ENCODE measurements at places on chromosomes 6 and 20. TPM values are rescaled to one million over a fixed set of nuclear protein-coding genes. Genes with fewer than 3 reads are reported as not detected.

The PRKN gene
- 9.7 TPM for total RNA-seq

The SIRPB1 gene
- total RNA-seq, result 4.4 TPM

The OR12D3 gene
- total RNA-seq, result not detected

The ULBP3 gene
- total RNA-seq, result not detected

DNA sequence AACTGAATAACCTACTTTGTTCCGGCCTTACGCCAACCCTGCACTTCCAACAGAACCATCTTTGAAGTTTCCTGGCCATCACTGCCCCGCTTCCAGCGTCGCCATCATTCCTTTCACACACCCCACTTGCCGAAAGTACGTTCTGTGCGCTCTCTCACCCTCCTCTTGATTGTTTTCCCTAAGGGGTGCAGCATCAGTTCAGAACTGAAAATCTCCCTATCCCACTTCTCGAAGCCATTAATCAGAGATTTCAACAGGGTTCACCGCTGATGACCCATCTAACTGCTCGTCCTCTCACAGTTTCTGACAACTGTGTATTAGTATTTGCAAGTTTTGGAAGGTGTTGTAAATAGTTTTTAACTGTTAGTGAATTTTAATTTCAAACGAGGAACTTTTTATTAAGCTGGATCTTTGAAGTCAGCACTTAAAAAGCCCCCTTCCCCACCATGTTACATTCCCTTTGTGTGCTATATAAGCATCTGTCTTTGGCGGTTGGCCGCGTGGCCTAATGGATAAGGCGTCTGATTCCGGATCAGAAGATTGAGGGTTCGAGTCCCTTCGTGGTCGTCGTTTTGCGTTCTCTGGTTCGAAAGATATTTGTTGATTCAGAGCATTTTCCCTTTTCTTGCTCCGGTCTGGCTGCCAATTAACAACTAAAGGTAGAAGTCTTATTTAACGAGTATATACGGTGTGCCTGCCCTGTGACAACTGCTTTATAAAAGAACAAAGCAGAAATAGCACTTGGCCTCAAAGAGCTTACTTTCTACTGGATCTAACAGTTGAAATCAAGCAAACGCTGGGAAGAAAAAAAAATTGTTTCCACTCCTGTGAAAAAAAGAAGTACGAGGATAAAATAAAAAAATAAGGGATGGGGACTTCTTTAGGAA is 42.6 kb downstream of the TRIM27 start:
- H3K4me1 ChIP-seq, result peaks cover 5% of the 10 kb centered on the region
- H3K27me3 ChIP-seq, result peaks cover 4% of the 10 kb centered on the region
- H3K27ac ChIP-seq, result no peak overlapping the region
- H3K4me3 ChIP-seq, result peak overlapping the region; percentile 46
- DNase-seq, result peak; percentile 82
- no peaks in the 10 kb centered on the region for H3K36me3 ChIP-seq

DNA sequence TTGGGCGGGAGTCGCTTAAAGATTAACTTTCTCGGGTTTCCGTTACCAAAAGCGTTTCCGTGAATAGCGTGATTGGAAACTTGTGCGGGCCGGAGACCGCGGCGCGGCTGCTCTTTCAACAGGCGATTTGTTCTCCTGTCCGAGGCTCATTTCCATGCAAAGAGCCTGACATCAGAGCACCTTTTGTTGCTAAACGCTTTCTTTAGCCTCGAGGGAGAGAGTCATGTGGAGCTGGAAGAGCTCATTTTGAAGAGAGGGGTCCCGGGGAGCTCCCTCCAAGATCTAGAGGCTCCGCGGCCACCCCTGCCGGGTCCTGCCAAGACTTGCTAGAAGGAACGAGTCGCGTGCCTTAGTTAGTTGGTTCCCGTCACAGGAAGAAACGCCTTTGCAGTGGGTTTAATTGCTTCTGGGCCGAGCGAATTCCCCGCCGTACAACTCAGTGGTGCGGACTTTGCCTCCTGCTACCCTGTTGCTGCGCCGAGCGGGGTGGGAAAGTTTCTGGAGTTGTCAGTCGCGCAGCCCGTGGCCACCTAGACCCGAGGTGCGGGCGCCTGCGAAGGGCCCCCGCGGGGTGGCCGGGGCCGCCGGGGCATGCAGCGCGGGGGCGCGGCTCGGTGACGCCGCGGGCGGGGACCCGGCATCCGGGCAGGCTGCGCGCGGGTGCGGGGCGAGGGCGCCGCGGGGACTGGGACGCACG is at the start of gene SASH1:
Gene SASH1, plus strand, starts transcription at position 489 of the 697 bp plus-strand sequence. CDS start 230 bp downstream, outside the sequence.
- peaks cover 26% of the 10 kb centered on the region for H3K4me1 ChIP-seq
- H3K27me3 ChIP-seq, result no peaks in the 10 kb centered on the region
- H3K4me3 ChIP-seq, result peak within 1 kb of the TSS; percentile 64
- H3K27ac ChIP-seq, result peak within 1 kb of the TSS; percentile 85
- peak; percentile 84 for DNase-seq

All from sigmoid colon (tissue), 7 donors.